ENCODE measurements at places on chromosomes 4 and X.

DNA sequence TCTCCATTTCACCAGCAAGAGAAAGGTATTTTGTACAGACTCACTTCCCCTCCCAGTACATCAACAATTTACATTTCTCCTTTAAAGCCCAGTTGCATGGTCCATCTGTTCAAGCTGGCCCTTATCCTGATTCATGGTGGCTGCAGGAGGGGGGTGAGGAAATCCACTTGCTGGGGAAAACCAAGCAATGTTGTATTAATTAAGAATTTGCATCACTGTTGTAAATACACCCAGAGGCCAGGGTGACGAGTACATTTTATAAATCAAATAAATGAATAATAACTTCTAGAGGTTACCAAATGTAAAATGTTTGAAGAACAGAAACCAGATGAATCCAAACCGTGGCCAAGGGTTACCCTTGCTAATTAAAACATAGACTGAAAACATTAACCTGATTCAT is 395.9 kb upstream of the INTU start:
- peak; percentile 41 for DNase-seq

GRCh38 chr4:5959211-5959982 is 58.8 kb downstream of the C4orf50 start:
- no peak for DNase-seq

- no peak for DNase-seq
These were observed 276.4 kb upstream of the BOD1L1 start for GRCh38 chr4:13903901-13904300.

DNA sequence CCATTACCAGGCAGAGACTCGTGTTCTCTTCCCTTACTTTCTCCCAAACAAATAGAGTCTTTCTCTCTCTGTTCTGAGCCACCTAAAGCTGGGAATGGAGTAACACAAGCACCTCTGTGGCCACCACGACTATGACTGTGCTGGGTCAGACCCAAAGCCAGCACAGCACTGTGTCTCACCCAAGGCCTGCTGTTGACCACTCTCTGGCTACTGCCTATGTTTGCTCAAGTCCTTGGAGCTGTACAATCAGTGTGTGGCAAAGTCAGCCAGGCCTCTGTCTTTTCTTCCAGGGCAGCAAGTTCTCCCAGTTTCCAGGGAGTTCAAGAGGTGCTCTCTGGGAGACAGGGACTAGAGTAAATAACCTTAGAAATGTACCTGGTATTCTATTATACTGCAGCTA is 239.4 kb downstream of the FAM47A start:
- DNase-seq = no peak

DNA sequence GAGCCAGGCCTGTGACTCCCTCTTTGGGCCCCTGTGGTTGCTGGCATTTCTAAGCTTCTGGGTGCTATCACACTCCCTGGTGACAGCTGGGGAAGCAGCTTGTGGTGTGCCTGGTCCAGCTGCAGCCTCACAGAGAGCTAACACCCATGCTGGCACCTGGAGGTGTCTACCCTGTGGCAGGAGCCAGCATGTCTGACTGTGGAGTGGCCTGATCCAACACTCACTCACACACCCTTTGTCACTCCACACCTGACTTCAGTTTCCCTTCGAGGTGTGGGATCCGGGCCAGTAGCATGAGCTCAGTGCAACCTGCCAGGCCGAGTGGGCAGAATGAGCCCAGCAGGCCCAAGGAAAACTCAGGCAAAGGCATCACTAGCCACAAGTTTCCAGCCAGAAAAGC is 67.5 kb downstream of the TECRL start:
- no peak for DNase-seq

DNA sequence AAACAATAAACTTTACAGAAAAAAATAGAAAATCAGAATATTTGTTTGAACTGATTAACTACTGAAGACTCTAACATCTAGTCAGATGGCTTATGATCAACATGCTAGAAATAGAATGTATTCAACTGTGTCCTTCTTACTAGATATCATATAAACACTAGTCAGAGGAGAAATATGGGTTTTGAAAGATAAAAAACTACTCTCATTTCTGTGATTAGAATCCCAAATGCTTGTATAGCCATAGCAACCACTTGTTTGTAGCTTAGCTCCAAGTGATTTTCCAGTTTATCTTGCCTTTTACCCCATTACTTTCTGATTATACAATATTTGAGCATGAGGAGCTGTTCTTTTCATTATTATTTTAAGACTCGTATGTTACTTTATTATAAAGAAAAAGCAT is 31.2 kb downstream of the USP38 start:
- no peak for DNase-seq

DNA sequence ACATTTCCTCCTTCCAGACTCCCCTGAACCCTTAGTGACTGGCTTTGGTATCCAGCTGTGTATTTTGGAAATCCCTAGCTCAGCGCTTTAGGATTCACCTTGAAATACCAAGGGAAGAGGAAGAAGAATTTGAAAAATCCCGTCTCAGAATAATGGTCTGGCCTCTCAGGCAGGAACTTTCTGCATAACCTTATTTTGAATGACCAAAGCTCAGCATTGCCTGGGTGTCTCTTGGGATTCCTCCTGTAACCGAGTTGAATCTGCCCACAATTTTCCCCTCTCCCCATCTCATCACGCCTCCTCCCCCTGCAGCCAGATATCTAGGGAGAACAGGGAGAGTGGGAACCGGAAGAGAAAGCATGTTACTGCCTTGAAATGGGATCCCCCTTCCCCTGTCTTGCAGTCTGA is 116.2 kb downstream of the SMIM20 start:
- no peak for DNase-seq

DNA sequence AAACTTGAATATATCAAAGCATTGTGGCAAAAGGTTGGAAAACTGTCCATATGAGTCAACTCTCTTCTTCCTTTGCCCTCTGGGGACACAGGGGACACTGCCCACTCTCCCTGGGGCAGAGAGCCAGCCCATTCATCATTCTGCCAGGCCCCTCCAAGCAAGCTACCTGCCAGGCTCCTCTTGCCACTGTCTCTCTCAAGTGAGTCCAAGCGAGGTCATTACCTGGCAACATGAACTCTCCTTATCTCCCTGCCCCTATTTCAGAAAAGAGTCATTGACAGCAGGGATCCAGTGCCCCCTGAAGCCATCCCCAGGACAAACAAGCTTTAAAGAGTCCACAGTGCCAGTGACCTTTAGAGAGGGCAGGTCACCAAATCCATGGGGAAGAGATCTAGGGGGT is 312.7 kb upstream of the PPARGC1A start:
- no peak for DNase-seq

- peak; percentile 71 for DNase-seq
These were observed at the start of gene SHROOM4 for GRCh38 chrX:50813843-50814661. Gene SHROOM4 (minus strand): TSS chrX:50814194. CDS start chrX:50814018, 176 bp downstream.

Measured in fibroblast of skin of right biceps (primary cell).